ENCODE measurements at places on chromosomes 5 and 9. TPM values are rescaled to one million over a fixed set of nuclear protein-coding genes. Genes with fewer than 3 reads are reported as not detected.

GRCh38 chr5:116668390-116668789 lies 93.8 kb upstream of the SEMA6A start:
- no peaks in the 10 kb centered on the region for H3K4me1 ChIP-seq
- H3K27ac ChIP-seq = no peak overlapping the region
- H3K4me3 ChIP-seq = no peak overlapping the region
- DNase-seq = no peak
- H3K27me3 ChIP-seq = no peaks in the 10 kb centered on the region
- no peaks in the 10 kb centered on the region for H3K36me3 ChIP-seq

Gene TAF11L10
- not detected for total RNA-seq

GRCh38 chr9:77793849-77794248 lies 145.7 kb upstream of the GNA14 start:
- H3K4me1 ChIP-seq = no peaks in the 10 kb centered on the region
- peaks cover 3% of the 10 kb centered on the region for H3K36me3 ChIP-seq
- no peaks in the 10 kb centered on the region for H3K27me3 ChIP-seq
- H3K27ac ChIP-seq = no peak overlapping the region
- no peak for DNase-seq
- H3K4me3 ChIP-seq = no peak overlapping the region

- H3K27me3 ChIP-seq = no peaks in the 10 kb centered on the region
- no peak for DNase-seq
- H3K27ac ChIP-seq = no peak overlapping the region
- H3K4me1 ChIP-seq = no peaks in the 10 kb centered on the region
- H3K4me3 ChIP-seq = no peak overlapping the region
Measured at GRCh38 chr5:34531751-34532360, 124.3 kb upstream of the RAI14 start.

GRCh38 chr5:54885636-54886035 lies 99.8 kb downstream of the ESM1 start:
- no peaks in the 10 kb centered on the region for H3K36me3 ChIP-seq
- no peak overlapping the region for H3K4me3 ChIP-seq
- no peak for DNase-seq

- H3K27ac ChIP-seq = no peak overlapping the region
- no peaks in the 10 kb centered on the region for H3K27me3 ChIP-seq
- no peaks in the 10 kb centered on the region for H3K36me3 ChIP-seq
- H3K4me3 ChIP-seq = no peak overlapping the region
Measured at GRCh38 chr5:160330212-160330611, 17.8 kb upstream of the CCNJL start.

Gene KYAT1
- total RNA-seq = 9.1 TPM

Gene TRIM36
- 0.38 TPM for total RNA-seq

DNA sequence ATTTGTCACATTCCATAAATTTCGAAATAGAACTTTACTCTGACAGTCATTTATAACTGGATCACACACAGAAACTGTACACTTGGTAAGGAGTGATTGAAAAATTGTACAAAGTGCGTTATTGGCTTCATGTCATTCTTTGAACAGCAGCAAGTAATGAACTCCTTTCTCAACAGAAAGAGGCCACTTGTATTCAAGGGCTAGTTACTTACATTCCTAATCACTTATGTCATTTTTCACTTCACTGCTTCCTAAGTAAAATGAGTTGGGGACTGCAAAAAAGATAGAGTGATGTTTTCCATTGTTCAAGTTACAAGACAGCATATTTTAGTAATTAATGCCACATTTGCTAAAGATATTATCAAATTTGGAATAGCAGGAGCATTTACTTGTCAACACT lies 893.2 kb downstream of the DTWD2 start:
- H3K36me3 ChIP-seq = no peaks in the 10 kb centered on the region
- H3K27ac ChIP-seq = no peak overlapping the region
- no peak for DNase-seq
- no peaks in the 10 kb centered on the region for H3K27me3 ChIP-seq

DNA sequence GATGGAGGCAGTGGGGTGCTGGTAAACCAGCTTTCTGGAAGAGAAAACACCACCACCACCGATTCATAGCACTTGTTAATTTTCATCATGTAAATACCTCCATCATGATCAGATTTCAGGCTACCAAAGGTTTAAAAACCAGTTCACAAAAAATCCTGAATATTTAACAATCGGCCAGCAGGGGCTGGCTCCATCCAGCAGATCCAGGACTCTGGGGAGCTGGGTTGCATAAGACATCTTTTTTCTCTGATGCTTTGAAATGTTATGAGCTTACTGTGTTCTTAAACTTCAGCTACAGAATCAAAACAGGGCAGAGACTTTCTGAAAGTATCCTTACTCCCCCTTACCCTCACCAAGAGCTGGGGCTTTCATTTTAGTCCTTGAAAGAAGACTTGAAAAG lies 14.6 kb upstream of the RNF183 start:
- no peaks in the 10 kb centered on the region for H3K36me3 ChIP-seq
- no peaks in the 10 kb centered on the region for H3K4me1 ChIP-seq
- DNase-seq = no peak
- H3K4me3 ChIP-seq = no peak overlapping the region

- DNase-seq = no peak
- H3K4me3 ChIP-seq = no peak overlapping the region
- H3K4me1 ChIP-seq = peaks cover 4% of the 10 kb centered on the region
- H3K36me3 ChIP-seq = no peaks in the 10 kb centered on the region
Measured at GRCh38 chr5:65822710-65823109, 100.7 kb downstream of the NLN start.

- H3K27ac ChIP-seq = no peak overlapping the region
- H3K36me3 ChIP-seq = no peaks in the 10 kb centered on the region
- H3K4me3 ChIP-seq = no peak overlapping the region
- no peaks in the 10 kb centered on the region for H3K4me1 ChIP-seq
- no peak for DNase-seq
Measured at GRCh38 chr9:124611106-124611505, 103.9 kb upstream of the NR5A1 start.

DNA sequence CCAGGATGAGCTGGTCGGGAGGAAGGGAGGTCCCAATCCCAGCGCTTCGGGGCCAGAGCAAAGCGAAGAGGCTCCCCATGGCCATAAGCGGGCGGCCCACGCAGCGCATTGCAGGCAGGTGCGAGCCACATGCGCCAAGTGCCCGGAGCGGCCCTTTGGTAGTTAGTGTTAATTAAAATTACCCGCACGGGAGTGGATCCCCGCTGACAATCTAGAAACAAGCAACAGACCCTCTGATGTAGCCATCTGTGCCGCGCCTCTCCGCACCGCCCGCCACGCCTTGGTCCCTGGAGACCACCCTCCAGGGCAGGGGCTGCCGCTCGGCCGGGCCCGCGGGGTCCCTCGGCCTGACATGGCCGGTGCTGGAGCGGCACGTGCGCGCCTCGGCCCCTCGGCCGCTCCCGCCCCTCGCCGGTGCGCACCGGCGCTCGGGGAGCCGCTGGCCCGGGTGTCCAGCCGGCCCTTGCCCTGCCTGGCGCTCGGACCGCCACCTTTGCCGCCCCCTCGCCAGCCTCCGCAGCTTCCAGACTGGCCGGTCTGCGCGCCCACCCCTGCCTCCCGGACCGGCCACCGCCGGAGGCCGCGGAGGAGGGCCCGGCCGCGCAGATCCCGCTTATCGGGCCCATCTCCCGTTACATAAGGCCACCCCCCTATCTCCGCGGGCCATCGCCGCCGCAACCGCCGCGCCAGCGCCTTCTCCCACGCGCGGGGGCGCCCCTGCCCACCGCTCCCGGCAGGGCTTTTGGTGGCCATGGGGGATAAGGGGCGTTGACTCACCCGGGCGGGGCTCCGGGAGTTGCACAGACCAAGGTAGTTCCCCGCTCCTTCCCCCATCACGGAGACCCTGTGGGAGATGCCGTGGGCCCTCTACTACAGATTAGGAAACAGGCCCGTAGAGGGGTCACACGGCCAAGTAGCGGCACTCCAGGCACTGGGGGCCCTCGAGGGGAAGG lies 1.9 kb upstream of the IL13 start:
- H3K27ac ChIP-seq = no peak overlapping the region
- peaks cover 9% of the 10 kb centered on the region for H3K4me1 ChIP-seq
- no peak overlapping the region for H3K4me3 ChIP-seq
- H3K27me3 ChIP-seq = peaks cover 14% of the 10 kb centered on the region
- H3K36me3 ChIP-seq = no peaks in the 10 kb centered on the region

- no peaks in the 10 kb centered on the region for H3K4me1 ChIP-seq
- no peak overlapping the region for H3K4me3 ChIP-seq
- no peaks in the 10 kb centered on the region for H3K27me3 ChIP-seq
- peak; percentile 83 for DNase-seq
Measured at GRCh38 chr9:36328798-36329411, 70.7 kb upstream of the GNE start.

DNA sequence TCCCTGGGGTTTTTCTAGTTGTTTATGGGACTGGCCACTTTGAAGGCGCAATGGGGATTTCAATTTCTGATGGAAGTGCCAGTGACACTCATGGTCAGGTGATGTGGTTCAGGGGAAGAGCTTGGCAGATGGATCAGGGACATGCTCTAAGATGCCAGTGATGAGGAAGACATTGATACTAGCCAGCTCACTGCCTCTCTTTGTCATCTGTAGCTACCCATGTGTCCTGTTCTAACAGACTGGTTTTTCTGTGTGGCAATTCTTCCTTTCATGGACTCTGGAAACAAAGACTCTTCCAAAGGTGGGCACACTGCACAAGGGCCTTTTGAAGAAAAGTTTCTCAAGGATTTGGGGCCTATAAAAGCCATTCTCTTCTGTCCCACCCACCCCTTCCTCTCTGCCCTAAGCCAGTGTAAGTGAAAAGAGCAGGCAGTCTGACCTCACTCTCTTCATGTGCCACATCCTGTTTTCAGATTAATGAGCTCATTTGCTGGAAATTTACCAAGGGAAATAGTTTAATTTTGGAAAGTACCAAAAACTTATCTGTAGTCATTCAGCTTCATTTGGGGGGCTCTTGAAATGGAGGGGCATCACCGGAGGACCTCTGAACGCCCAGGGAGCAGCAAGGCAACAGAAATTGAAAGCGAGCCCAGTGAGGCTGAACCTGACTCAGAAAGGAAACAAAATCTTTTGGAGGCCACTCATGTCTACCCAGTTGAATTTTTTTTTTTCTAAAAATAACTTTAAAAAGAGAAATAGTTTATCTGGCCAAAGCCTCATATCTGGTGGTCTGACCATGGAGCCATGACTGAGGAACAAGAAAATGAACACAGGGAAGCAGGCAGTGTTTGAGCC lies 4.9 kb upstream of the TRAF1 start:
- H3K36me3 ChIP-seq = no peaks in the 10 kb centered on the region
- DNase-seq = peak; percentile 53
- H3K4me1 ChIP-seq = peaks cover 87% of the 10 kb centered on the region
- no peaks in the 10 kb centered on the region for H3K27me3 ChIP-seq

DNA sequence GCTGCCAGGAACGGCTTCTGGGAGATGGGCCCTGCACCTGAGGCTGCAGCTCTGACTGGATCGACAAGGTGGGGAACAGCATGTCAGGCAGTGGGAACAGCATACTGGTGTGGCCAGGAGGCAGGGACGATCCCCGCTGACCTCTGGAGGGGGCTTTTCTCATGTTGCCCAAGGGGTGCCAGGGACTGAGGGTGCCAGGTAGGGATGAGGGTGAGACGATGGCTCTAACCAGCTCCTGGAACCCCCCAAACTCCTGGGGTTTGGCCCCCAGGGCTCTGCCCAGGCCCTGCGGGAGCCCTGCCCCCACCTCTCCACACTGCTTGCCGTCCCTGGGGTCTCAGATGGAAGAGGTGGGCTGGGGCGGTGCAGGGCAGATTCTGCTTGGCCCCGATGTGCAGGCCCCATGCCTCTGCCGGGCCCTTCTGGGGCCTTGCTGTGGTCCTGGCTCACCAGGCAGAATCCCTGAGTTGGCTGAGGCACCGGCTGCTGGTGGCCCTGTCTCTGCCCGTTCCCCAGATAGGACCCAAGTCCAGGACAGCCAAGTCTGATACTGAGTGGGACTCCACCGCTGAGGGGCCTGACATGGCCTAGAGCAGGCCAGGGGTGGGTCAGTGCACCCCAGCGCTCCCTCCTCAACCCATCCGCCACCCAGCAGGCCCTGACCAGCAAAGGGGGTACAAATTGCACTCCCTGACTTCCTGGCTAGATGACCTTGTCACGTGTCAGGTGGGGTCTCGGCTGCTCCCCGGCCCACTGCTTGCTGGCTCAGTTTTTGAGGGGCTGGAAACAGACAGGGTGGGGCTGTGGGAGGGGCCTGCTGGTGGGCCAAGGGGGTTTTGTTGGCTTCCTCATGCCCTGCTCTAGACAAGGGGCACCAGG lies 28.4 kb upstream of the RNF130 start:
- no peaks in the 10 kb centered on the region for H3K36me3 ChIP-seq
- no peaks in the 10 kb centered on the region for H3K4me1 ChIP-seq
- H3K27ac ChIP-seq = no peak overlapping the region
- no peak overlapping the region for H3K4me3 ChIP-seq
- H3K27me3 ChIP-seq = no peaks in the 10 kb centered on the region

Gene EGR1
- 52.1 TPM for total RNA-seq

Gene FGF1
- total RNA-seq = not detected

DNA sequence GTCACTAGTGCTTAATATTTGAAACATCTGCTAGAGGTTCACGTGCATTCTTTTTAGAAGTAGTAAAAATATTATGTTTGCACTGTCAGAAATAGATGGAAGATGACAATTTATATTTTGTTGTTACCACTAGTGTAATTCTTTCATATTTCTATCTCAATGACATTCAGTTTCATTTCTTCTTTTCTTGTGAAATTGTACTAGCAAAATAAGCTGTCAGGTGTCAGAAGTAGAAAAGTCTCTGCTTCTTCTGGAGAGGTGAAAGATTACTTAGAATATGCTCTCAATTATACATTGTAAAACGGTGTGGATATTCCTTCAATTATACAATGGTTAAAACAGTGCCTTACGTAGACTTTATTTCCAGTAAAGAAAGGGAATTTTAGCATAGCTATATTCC lies 395.4 kb downstream of the CSNK1G3 start:
- H3K36me3 ChIP-seq = no peaks in the 10 kb centered on the region
- no peaks in the 10 kb centered on the region for H3K4me1 ChIP-seq
- no peak overlapping the region for H3K4me3 ChIP-seq
- no peak for DNase-seq

Gene C9
- total RNA-seq = 0.52 TPM

DNA sequence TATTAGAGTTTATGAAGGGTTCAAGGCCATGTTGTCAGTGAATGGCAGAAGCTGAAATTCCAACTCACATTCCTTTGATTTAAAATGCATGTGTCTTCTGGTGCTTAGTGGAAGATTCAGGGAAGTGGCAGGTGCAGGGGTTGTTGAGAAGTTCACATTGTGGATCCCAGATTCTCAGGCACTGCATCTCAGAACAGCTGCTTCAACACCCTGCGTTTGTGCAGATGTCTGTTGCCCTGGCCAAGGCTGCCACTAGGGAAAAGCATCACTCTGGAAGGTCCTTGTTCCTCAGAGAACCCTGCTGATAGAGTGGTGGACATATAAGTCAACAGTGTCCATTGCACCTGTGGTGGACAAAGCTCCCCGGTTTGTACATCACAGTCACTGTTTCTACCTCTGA lies 162.7 kb downstream of the PAPPA start:
- no peak overlapping the region for H3K27ac ChIP-seq
- H3K4me1 ChIP-seq = no peaks in the 10 kb centered on the region

GRCh38 chr5:159240301-159240870 lies 22.7 kb upstream of the UBLCP1 start:
- no peaks in the 10 kb centered on the region for H3K4me1 ChIP-seq
- no peaks in the 10 kb centered on the region for H3K27me3 ChIP-seq
- no peak overlapping the region for H3K4me3 ChIP-seq
- H3K27ac ChIP-seq = no peak overlapping the region

- no peak overlapping the region for H3K27ac ChIP-seq
- no peaks in the 10 kb centered on the region for H3K36me3 ChIP-seq
- DNase-seq = no peak
- no peak overlapping the region for H3K4me3 ChIP-seq
- no peaks in the 10 kb centered on the region for H3K27me3 ChIP-seq
Measured at GRCh38 chr9:82706786-82707185, 356.2 kb downstream of the RASEF start.

All from natural killer cell (primary cell).